Stimulated activated CD4-positive, alpha-beta T cell treated with anti-CD3 and anti-CD28 coated beads, Interleukin-4, amount 100 ng/mL, for 24 hours (primary cell): ENCODE measurements at places on chromosomes 5 and 9.

GRCh38 chr9:98881836-98882568 lies 61.7 kb upstream of the COL15A1 start:
- DNase-seq: no peak

- no peak for DNase-seq
Observed at GRCh38 chr5:107265193-107265592, 405.5 kb downstream of the EFNA5 start.

- DNase-seq: no peak
Observed at GRCh38 chr5:7078901-7079300, 317.0 kb upstream of the ADCY2 start.

DNA sequence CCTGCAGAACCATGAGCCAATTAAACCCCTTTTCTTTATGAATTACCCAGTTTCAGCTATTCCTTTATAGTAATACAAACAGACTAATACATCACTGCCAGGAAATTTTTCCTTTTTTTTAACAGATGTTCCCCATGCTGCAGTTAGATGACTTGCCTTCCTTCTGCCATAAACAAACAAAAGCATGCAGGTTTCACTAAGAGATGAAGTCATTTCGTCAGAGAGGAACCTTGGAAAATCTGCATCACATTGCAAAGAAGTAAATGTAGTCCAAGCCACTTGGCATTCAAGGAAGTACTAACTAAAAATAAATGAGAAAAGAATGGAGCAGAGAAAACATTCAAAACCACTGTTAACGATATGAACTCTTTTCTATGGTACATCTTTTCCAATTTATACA lies 194.1 kb upstream of the EFNA5 start:
- no peak for DNase-seq

DNA sequence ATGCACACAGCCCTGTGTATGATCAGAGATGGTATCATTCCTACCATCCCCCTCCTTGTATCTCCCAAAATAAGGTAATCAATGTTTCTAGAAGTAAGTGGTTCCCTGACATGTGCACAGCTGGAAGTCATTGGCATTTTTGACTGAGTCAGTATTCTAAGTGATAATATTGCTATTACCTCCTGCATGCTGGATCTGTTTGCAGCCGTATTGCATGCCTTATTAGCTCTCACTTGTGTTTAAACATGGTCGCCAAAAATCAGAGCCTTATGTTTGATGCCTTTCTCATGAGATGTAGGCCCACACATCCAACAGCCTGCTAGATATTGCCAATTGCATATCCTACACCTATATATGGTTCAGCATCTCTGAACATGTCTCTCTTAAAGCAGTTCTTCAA lies 254.3 kb downstream of the CDH12 start:
- no peak for DNase-seq
